ENCODE measurements at places on chromosomes 12 and 14.

DNA sequence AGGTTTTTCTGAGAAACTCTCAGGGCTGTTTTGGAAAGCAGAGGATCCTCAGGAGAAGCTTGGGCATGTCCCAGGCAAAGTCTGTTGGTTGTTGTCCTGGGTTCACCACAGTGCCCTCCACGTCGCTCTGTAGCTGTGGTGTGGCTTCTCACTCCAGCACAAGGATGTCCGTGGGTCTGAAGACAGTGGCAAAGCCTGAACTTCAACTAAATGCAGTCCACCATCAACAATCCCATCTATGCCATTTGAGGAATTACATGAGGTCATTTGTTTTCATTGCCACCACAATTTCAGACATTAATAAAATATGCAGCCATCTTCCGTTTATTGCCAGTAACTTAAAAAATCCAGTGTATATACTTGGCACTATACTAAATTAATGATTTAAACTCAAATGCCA lies 272.1 kb downstream of the LRIG3 start:
- no peak for DNase-seq

- no peak for DNase-seq
These were observed 102.8 kb upstream of the EGLN3 start for GRCh38 chr14:34053666-34054065.

DNA sequence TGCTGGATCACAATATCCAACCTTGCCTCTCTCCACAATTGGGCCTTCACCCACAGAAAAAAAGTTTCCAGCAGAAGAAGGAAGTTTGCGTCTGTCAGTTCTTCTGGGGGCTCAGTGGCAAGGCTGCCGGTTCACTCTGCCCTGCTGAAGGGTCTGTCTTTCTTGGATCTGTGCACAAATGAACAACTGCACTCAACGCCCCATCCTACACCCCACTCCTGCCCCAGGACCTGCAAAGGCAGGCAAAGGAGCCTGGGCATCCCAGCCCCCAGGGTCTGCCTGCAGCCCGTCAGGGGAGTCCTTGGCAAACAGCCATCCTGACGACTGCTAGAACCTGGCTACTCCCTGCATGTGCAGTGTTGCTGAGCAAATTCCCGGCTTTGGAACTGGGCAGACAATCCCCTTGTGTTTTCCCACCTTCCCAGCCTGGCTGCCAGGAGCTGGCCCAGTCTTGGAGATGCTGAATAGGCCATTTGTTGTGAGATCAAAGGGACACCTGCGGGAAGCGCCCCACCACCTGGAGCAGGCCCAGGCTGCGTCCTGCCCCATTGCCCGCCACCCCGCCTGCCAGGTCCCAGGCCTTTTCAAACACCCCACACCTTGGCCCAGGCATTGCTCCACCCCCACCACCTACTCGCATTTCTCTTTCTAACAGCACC lies 311.9 kb downstream of the BCL11B start:
- DNase-seq = no peak

- no peak for DNase-seq
These were observed 91.2 kb downstream of the WNK1 start for GRCh38 chr12:843609-844008.

GRCh38 chr14:54686871-54687749 lies 120.2 kb downstream of the SAMD4A start:
- DNase-seq = no peak

- DNase-seq = no peak
These were observed 50.1 kb downstream of the WNK1 start for GRCh38 chr12:802242-803120.

DNA sequence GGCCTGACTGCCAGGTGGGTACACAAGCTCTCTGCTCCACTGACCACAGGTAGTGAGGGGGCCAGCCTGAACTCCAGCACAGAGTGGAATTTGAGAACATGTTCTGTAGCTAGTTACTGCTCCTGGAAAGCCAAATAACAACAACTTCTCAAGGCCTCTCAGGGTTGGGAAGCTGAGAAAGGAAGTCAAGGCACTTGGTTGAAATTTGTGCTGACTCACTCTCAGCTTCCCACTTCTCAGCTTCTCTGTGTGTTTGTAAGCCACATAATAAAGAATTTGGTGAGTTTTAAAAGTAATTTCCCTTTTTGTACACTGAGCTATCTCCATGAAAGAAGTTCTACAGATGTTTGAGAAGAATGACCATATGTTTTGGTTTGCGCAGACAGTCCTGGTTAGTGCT lies 234.9 kb downstream of the KTN1 start:
- peak; percentile 26 for DNase-seq

- DNase-seq = no peak
These were observed 208.2 kb upstream of the RBM19 start for GRCh38 chr12:114174326-114174725.

- DNase-seq = peak; percentile 49
These were observed 115.4 kb upstream of the PRICKLE1 start for GRCh38 chr12:42704810-42705401.

DNA sequence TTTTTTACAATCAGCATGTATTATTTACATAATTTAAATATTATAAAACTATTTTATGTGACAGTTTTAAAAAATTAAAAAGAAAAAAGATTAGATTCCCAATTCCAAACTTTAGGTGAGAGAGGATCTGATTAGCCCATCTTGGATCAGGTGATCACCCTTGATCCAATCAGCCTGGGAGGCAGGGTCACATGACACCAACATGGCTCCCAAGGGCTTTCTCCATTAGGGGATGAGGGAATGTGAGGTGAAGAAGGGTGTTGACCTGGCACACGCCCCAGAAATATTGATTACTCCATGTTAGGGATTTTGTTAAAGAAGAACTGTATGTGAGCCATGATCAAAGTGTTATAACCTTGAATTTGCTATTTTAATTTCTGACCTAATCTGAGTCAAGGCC lies 225.4 kb downstream of the RBM19 start:
- no peak for DNase-seq

DNA sequence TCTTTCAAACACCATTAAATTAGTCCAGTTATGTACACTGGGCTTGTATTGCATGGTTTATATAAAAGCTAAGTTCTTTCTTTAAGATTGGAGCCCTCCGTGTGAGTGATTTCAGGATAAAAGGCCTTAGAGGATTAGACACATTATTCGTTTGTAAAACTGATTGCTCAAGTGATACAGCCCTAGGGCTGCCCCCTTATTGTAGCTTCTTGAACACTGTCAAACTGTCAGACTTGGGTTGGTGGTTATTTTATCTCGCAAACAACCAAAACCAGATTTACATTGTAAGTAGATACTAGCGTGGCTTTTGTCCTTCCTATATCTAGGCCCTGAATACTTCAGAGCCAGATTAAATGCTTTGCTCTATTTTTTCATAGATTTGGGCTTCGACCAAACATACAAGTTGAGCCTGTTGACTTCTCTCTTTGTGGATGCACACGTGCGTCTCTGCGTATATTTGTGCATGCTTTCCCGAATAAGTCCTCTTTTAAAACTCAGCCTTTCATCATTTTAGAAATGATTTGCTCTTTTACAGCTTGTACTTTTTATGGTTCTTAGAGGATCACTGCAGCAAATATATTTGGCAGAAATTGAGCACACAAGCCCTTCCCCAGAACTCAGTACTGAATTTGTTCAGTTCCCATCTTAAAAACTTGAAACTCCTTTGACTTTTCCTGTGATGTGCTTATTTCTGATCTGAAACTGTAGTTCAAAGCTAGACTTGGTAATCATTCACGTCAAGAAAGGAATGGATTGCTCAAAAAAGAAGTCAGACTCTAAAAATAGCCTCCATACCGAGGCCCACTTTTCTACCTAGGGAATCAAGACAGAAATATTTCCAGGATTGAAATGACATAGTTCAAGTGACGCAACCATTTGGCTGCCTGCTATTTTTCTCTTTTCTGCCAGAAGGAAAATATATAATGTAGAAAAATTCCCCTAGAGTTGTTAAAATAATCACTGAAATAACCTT lies 129.5 kb downstream of the ETV6 start:
- no peak for DNase-seq

- no peak for DNase-seq
These were observed 3.5 kb downstream of the FOS start for GRCh38 chr14:75282170-75282554.

DNA sequence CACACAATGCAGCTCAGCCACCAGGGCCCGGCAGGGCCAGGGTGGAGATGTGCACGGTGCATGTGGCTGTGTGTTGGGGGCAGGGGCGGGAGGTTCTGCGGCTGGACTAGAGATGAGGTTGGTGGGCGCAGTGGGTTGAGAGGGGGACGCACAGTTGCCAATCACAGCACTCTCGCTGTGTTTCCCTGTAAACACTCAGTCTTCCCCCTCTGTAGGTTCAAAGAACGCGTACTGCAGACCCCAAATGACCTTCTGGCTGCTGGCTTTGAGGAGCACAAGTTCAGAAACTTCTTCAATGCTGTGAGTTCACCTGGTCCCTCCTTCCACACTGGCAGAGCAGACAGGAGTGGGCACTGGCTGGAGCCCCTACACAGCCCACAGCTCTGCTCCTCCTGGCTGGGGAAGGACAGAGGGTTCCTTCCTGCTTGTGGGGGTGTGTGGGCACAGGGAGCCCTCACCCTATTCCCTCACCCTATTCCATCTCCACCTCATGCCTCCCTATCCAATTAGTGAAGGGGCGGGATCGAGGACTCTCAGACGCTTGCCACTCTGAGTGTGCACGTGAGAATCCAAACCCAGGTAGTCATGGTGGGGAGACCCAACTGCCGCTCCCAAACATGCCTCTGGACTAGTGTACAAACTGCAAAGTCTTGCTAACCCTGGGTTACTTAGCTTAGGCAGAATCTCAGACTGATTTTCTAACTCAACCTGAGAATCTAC lies 17.8 kb downstream of the OTUB2 start:
- DNase-seq = no peak

DNA sequence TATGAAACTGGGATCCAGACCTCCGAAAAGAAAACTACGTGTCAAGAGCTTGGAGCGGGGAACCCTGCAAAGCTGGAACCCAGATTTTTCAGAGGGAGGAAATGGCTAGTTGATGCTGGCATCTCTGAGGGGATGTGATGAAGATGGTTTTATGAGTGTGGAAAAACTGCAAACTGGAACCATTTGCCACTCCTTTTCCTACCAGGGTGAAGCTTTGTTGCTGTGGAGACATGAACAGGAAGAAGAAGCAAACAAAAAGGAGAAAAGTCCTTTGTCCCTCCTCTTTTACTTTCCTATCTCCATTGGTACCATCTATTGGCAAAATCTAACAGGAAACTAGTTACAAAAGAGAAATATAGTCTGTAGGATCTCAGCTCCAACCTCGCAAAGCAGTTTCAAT lies 39.2 kb downstream of the CDK17 start:
- DNase-seq = no peak
